ENCODE measurements at places on chromosomes 2 and 18.

- DNase-seq: no peak
These were observed 36.4 kb downstream of the ICOS start for GRCh38 chr2:203973000-203973399.

DNA sequence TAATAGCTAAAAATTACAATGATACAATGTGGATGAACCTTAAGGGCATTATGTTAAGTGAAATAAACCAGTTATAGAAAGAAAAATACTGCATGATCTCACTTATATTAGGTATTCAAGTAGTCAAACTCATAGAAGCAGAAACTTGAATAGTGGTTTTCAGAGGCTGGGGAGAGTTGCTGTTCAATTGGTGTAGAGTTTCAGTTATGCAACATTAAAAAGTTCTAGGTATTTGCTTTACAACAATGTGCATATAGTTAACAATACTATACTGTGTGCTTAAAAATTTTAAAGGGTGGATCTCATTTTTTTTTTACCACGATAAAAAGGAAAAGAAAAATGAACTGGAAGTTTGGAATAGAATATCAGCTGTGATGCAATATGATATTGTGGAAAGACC is 479.1 kb downstream of the SPAG16 start:
- no peak for DNase-seq

- DNase-seq: no peak
These were observed 93.7 kb upstream of the WDR75 start for GRCh38 chr2:189347540-189347939.

- no peak for DNase-seq
These were observed 81.5 kb downstream of the DYSF start for GRCh38 chr2:71534826-71535225.

- no peak for DNase-seq
These were observed 24.1 kb downstream of the SLC14A2 start for GRCh38 chr18:45639408-45639807.

- DNase-seq: no peak
These were observed 657.8 kb downstream of the MBD2 start for GRCh38 chr18:53566626-53567025.

DNA sequence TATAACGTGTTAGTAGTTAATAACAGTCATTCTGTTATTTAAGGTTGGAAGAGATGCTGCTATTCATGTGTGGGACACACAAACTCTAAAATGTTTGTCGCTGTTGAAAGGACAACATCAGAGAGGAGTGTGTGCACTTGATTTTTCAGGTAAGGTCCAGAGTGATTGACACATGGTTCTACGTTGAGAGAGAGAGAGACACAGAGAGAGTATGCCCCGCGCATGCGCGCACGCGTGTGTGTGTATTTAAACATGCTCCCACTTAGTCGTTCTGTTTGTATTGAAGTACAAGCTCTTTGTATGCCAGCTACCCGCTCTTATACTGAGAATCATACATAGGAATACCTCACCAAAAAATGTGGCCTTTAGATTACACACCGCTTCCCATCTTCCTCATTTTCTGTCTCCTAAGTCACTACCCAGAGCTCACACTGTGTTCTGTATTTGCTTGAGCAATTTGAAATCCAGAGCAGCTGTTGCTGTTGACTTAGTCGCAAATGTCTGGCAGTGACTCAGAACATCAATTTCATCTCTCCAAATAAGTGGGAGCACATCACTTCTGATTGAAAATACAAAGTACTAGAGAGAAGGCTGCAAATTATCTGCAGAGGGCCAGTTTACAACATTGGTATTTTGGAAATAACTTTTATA is 148.1 kb downstream of the EML6 start:
- no peak for DNase-seq
